ENCODE measurements at places on chromosomes 3 and 15.

GRCh38 chr3:77931255-77932009 is 891.5 kb downstream of the ROBO2 start:
- DNase-seq, result peak; percentile 37

DNA sequence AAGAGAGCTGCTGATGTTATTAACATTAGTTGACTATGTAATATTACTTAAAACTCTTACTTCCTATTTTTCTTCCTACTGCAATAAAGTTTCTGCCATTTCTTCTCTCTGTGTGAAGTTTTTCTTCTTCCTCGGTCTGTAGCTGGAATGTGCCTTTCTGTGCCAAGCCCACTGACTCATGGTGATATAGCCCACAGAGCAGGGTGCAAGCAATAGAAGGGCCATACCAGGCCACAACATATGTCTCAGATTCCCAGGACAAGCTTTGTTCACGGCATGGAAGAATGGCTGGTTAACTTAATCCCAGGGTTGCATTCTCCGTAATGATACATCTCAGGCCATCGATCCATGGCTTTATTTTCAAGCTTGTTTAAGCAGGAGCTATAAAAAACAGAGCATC is 815.3 kb downstream of the TUSC7 start:
- DNase-seq, result no peak

GRCh38 chr3:64063207-64063982 is 40.1 kb upstream of the PSMD6 start:
- no peak for DNase-seq

DNA sequence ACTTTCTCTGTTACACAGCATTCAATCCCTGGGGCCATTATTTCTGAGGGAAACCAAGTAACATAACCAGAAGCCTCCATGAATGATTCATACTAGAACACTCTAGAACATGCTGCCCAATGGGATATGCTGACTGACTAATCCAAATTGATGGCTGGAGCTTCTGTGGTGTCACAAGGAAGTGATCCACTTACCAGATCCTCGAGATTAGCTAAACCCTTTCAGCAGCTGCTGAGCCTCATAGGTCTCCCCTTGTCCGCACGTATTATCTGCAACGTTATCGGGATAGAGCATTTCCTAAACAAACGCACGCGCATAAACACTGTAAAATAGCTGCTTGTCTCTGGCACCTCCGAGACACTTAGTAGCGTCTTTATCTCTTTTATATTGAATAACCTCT is 61.2 kb upstream of the PROK2 start:
- DNase-seq, result peak; percentile 20

DNA sequence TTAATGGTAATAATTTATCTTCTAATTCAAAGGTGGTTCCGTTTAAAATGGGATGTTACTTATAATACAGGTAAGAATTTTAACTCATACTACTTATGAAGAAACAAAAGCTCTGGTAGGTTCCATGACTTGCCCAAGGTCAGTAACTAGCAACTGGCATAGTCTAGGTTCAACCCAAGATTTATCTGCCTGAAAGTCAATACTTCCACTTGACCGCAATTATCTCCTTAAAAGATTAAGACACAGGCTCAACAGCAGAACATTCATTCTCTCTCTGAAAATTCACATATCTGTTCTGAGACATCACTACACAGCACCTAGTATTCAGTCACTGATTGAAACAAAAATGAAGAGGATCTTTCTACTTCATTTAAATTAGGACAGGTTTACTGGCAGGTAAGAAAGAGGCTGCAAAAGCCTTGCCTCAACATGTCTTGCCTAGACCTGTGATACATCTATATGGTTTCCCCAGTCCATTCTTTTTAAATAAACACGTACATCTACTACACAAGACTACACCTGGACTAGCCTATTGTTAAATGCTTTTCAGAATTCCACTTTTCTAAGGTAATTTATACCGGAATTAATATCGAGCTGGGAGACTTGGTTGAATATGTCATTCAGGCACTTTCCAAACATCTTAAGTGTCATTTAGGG is 1.2 kb downstream of the CSNK1G1 start:
- DNase-seq, result peak; percentile 18

- DNase-seq, result no peak
These were observed 297.5 kb upstream of the LYSMD4 start for GRCh38 chr15:100030586-100031229.

- DNase-seq, result no peak
These were observed 31.9 kb downstream of the SLMAP start for GRCh38 chr3:57787867-57788623.

- no peak for DNase-seq
These were observed 60.3 kb downstream of the MAP6D1 start for GRCh38 chr3:183764847-183765731.

DNA sequence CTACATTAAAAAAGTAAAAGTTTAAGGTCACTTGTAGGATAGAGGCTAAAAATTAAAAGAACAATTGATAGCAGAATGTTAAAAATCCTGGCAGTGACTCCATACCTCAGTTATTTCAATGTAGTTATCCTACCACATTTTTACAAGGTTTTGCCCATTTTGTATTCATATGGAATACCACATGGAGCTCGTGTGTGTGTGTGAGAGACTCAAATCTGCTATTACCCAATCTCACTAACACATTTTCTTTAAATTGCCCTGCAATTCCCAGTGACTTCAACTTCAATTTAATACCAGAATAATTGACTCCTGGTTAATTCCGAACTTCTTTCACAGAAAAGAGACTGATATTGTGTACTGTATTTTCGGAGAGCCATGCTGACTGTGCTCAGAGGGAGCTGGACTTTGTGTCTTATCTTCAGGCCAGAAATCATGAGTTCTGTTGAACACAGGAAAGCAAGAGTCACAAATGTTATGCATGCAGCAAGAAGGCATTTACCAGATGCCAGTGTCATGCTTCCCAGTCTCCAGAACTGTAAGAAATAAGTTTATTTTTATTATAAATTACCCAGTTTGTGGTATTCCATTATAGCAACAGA is 529.0 kb upstream of the NECTIN3 start:
- DNase-seq, result no peak

DNA sequence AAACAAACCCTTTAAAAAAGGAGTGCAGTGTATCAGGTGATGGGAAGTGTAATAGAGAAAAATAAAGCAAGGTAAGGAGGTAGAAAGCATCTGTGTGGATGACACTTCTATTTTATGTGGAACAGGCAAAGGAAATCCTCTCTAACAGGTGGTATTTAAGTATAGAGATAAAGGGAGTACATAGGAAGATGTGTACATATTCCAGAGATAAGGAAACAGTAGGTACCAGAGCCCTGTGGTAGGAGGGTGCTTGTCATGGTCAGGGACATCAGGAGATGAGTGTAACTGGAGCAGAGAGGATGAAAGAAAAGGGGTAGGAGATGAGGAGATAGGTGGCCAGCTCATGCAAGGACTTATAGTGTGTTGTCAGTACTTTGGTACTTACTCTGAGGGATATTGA is 65.8 kb downstream of the CHST2 start:
- DNase-seq, result no peak

- DNase-seq, result peak; percentile 17
These were observed 29.8 kb upstream of the SLC25A36 start for GRCh38 chr3:140911822-140912221.

DNA sequence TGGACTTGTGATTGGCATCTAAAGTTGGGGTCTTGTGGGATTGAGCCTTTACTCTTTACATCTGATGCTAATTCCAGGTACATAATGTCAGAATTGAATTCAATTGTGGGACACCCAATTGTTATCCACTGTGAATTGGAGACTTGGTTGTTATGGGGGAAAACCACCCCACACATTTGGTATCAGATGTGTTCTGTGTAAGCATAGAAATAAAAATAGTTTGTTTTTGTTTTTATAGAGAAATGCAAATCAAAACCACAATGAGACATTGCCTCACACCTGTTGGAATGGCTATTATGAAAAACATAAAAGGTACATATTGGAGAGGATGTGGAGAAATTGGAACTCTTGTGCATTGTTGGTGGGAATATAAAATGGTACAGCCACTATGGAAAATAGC is 58.5 kb downstream of the CPA3 start:
- DNase-seq, result no peak

DNA sequence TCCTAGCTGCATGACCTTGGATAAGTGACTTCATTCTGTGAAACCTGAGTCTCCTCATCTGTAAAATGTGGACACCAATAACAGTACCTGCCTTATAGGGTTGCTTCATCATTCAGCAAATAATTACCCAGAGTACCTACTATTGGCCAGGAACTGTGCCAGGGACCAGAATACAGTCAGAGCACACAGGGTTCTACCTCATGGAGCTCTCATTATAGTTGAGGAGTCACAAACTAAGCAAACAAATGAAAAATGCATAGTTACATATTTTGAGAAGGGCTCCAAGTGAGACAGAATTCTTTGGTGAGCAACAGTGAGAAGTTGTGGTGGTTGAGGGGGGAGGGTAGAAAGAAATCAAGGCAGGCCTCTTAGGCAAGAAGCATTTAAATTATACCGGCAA is 308.6 kb upstream of the WNT5A start:
- DNase-seq, result no peak

DNA sequence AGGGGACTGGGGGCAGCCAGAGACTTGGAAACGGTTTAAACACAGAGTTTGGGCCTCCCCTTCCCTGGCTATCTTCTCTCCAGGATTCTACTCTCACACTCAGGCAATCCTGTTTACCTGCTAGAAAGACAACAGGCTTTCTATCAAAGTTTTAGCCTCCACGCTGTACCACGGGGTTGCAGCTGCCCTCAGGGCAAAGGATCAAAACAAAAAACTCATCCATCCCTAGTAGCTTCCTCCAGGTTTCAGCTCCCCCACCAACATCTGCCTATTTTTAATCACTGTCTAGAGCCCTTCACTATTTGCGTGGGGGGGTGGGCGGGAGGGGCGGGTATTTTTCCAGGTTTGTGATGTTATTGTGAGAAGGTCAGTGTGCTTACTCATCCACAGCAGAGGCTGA is 286.8 kb upstream of the TRIM42 start:
- peak; percentile 65 for DNase-seq

DNA sequence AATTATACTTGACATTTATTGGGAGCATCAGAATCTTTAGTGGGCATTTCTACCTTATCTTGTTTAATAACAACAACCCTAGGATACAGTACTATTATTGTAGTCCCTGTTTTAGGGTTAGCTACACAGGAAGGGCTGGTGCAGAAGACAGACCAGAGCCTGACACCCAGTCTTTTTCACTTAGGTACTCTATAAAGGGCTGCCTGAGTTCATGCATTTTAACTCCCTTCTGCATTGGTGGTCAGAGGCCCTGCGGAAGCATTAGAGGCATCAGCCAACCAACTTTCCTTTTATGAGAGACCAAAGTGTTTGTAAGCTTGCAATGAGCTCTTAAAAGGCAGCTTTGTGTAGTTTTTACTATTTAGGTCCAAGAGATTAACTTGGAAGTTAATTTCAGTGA is 105.4 kb downstream of the PLCL2 start:
- no peak for DNase-seq

DNA sequence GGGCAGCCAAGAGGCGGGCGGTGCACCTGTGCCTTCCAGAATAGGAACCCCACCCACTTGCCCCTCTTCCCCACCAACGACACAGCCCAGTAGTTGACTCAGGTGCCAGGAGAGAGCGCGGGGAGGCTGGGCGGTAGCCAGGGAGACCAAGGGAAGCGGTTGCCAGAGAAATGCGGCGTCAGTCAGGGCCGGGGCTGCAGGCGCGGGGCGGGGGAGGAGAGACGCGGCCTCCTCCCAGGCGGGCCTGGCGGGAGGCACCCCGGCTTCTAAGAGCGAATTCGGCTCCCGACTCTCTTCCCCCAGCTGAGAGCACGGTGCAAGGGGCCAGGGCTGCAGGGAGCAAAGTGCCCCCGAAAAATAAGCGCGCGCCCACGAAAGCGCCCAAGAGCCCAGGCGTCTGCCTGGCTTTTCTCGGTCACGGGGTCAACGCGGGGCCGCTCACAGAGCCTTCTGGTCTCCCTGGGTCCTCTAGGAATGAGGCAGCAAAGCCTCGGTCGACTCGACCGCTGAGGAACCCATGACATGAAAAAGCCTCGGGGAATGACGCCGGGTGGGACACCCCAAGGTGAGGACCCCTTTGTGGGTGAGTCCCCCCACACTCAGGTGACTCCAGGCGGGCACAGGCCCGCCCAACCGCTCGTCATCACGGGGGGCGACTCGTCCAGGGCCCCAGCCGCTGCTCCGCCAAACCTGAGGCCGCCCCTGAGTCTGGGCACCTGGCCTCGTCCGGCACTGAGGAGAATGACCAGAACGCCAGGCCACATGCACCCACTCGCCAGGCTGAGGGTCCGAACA is 716 bp downstream of the CPEB1 start:
- DNase-seq, result no peak

DNA sequence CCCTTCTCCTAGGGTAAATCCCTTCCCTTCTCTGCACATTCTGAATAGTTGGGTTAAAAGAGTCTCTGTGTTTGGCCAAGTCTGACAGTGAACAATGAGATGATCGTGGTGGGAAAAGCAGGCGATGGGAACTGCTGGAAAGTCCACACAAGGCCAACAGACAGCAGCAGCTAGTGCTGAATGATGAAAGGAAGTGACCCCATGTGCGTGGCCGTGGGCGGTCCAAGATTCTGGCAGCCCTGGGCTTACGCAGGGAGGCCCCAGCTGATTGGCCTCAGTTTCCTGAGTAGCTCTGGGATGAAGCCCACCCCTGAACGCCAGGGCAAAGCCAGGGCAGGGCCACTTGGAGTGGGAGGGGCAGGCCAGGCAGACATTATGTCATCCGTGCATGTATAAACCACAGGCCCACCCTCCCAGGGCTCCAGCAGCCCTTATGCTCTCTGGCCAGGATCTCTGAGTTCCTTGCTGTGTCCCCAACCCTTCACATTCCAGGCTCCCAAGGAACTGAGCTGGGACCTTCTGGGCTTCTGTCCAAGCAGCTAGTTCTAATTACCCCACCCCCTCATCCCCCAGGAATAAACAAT is 57.8 kb downstream of the CDC25A start:
- DNase-seq, result peak; percentile 75

DNA sequence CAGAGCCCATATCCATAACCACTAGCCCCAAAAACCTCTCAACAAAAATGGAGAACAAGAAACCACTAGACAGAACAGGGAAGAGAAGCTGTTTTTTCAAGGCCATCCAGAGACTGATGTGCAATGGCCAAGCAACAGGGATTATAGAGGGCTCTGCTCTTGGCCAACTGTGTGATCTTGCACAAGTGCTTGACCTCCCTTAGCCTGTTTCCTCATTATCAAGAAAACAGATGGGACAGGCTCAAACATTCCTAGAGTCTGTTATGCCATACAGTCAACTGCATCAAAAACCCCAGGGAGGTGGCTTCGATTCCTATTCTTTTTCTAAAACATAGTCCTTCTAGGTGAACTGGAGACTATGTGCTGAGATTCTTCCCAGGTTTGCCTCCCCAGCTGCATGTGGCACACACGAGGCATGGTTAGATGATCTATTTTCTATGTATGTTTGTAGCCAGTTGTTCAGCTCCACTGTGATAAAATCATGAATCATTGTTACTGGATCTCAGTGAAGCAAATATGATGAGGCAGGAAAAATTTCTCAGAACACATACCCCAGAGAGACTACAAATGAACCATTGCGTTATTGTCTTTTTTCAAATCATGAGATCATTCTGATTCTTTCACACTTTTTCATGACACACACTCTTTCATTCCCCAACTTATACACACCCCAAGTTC is 132.9 kb upstream of the TGFBR2 start:
- DNase-seq, result no peak
